NCI-H524 (cell line): ENCODE measurements at places on chromosomes 12 and 14.

GRCh38 chr14:36662543-36663403, 1.1 kb downstream of the PAX9 start:
- peak; percentile 58 for DNase-seq

GRCh38 chr12:97756066-97756666, 293.6 kb downstream of the RMST start:
- no peak for DNase-seq

GRCh38 chr12:29710104-29710503, 73.6 kb downstream of the TMTC1 start:
- peak; percentile 35 for DNase-seq

- DNase-seq, result peak; percentile 63
These were observed 23.5 kb upstream of the C12orf50 start for GRCh38 chr12:88052686-88053085.

- peak; percentile 90 for DNase-seq
These were observed 52.1 kb downstream of the C14orf132 start for GRCh38 chr14:96091149-96091693.

GRCh38 chr12:131094831-131095805, 141.4 kb downstream of the ADGRD1 start:
- DNase-seq, result no peak

DNA sequence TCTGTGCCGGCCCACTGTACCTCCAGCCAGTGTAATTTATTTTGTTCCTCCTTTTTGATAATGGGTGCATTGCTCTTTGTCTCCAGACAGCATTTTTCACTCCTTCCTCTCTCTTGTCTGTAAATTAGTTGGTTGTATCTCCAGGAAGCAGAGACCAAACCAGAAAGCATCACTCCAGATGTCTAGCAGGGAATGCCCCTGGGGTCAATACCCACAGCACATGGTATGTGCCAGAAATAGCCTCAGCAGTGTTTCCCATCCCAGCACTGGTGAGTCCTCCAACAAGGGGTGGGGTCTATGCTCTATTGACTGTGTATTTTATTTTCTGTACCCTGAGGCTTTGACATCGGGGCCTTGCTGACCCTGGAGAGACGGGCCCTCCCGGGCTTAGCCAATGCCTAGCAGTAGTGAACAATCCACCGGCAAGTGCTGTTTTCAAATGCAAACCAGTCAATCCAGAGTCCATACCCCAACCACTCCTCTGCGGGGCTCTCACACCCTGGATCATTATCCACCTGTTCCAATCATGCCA, 50.2 kb upstream of the FZD10 start:
- DNase-seq, result no peak

DNA sequence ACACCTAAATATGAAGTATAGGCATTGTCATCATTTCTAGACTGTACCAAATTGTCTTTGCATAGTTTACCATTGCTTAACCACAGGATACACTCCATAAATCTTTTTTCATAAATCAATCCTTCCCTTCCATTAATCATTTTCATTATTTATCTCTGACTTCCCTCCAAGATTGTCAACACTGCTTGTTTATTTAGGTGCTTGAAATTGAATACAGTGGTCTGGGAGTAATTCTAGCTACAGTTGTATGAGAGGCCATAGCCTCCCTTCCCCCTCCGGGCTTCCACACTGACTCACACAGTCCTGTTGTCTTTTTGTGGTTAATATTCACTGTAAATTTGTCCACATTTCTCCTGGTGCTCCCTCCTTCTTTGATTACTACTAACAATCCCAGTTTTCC, 114.2 kb upstream of the ARID2 start:
- DNase-seq, result no peak

DNA sequence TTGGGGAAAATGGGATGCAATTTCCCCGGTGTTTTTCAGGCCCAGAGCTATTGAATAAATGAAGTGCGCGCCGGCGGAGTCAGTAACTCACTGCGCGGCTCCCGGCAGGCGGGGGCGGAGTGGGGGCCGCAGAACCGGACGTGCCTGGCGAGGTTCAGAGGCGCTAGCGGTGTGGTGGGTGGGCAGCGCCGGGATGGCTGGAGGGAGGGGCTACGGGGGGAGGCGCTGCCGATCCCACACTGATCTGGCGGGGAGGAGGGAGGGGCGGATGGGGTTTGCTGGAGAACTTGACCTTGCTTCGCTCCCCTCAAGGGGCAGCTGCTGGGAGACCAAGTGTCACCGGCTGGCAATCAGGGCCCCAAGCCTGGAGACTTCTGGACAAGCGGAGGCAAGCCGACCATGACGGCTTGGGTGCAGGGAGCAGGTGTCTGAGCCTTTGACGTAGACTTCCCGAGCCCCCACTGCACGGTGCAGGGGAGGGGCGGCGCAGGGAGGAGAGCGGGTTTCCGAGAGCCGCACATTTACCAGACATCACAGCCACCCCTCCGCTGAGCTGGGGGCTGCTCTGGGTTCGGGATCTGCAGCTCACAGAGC, 174.1 kb upstream of the RTL1 start:
- peak; percentile 82 for DNase-seq

DNA sequence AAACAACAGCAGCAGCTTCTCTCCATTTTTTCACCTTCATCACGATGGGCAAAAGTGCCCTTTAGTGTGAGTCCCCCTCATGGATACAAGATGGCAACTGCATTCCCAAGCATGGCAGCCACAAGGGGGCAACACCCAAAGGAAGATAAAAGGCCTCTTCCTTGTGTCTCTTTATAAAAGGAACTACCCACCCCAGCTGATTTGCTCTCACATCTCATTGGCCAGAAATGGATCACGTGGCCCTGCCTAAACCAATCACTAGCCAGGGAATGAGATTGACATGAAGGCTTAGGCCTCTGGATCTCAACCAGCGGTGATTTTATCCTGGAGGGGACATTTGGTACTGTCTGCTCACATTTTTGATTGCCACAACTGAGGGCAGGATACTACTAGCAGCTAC, 21.9 kb upstream of the IFT81 start:
- peak; percentile 98 for DNase-seq

DNA sequence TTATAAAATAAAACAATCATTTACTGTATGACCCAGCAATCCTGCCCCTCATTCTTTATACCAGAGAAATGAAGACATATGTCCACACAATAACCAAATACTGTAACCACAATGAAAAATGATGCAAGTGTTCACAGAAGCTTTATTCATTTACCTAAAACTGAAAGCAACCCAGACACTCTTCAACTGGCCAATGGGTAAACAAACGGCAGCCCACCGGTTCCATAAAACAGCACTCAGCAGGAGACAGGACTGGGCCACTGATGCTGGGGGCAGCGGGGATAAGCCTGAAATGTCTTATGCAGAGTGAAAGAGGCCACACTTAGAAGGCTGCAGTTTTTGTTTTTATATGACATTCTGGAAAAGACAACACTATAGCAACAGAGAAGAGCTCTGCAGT, 15.1 kb downstream of the DDX51 start:
- no peak for DNase-seq

- DNase-seq, result no peak
These were observed 2.4 kb downstream of the EMP1 start for GRCh38 chr12:13198876-13199275.

DNA sequence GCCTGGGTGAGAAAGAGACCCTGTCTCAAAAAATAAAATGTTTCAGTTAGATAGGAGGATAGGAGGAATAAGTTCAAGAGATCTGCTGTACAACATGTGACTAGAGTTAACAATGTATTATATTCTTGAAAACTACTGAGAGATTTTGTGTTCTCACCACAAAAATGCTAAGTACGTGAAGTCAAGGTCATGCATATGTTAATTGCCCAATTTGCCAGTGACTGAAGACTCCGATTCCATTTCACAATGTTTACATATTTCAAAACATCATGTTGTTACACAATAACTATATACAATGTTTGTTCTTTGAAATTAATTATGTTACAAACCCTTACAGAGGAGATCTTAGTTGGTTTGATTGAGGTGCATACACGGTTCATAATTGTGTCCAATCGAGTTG, 52.1 kb downstream of the SLC15A4 start:
- no peak for DNase-seq

GRCh38 chr14:49897965-49898364, 5.1 kb downstream of the ARF6 start:
- no peak for DNase-seq

GRCh38 chr14:32306549-32306948, 22.5 kb upstream of the AKAP6 start:
- DNase-seq, result no peak

- DNase-seq, result no peak
These were observed 161.5 kb downstream of the SEC23A start for GRCh38 chr14:38941488-38941887.

- DNase-seq, result no peak
These were observed 114.5 kb upstream of the NCOR2 start for GRCh38 chr12:124681779-124682391.

- no peak for DNase-seq
These were observed 209.7 kb upstream of the FAR2 start for GRCh38 chr12:28939427-28939826.

DNA sequence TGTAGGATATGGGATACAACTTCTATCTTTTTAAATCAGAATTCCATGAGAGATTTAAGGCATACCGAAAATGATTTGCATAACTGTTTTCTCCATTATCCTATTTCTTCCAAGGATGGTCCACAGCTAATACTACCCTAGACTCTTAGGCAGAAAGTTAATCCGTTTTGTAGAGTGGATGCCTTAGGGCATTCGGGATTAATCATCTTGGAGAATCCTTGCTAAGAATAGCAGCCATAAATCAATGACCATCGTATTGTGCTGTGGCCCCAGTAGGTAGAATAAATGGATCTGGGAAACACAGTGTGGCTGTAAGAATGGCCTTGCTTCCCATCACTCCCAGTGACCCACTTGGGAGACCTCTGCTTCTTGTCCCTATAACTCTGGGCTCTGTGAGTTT, 99.6 kb downstream of the SSPN start:
- peak; percentile 8 for DNase-seq

- DNase-seq, result no peak
These were observed 11.7 kb upstream of the CCDC177 start for GRCh38 chr14:69586404-69586803.

GRCh38 chr14:93976477-93977057, at the start of gene ASB2:
Gene ASB2, minus strand, starts transcription at chr14:93976570. Its CDS starts 12,031 bp downstream, at chr14:93964539.
- DNase-seq, result no peak

- DNase-seq, result peak; percentile 97
These were observed 392.9 kb downstream of the ZFP36L1 start for GRCh38 chr14:68399971-68400370.

- DNase-seq, result no peak
These were observed 144.2 kb upstream of the C14orf180 start for GRCh38 chr14:104435147-104436046.

DNA sequence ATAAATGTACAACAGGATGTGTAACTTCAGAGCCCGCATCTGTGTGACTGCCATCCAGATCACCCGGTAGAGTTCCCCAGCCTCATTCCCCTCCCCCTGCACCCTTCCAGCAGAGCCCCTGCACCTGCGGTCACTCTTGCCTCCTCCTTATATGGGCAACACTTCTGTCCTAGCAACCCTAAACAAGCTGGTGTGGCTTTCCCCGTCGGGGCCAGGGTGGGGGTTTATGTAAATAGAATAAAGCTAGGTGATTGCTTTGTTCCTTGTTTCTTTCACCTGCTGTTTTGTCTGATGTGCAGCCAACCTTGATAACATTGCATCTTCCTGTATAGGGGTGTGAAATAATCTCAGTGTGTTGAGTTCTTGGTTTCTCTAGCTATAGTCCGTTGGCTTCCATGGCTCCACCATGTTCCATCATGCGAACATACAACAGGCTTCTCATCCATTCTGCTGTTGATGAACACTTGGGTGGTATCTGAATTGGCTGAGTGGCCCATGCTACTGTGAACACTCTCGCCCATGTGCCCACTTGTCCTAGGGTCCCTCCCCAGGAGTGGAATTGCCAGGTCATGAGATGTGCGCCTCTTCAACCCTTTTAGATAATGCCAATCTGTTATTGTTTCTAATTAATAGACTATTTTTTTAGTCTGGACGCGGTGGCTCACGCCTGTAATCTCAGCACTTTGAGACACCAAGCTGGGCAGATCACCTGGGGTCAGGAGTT, 102.2 kb downstream of the KIF26A start:
- DNase-seq, result no peak

DNA sequence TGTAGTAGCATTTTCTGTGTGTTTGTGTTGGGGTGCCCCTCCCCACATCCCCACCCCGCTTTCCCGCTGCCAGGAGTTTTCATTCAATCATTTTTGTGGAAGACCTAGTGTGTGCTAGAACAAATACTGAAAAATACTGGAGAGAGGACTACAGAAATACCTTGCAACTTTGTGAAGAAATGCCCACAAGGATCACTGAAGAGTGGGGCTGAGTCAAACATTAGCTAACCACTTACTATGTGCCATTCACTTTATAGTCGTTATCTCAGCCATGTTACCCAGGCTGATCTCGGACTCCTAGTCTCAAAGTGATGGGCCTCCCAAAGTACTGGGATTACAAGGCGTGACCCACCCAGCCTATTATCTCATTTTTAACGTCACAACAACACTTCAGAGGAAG, 559 bp upstream of the LMBR1L start:
- DNase-seq, result no peak

- no peak for DNase-seq
These were observed 200.1 kb upstream of the TMTC1 start for GRCh38 chr12:29983851-29984250.

GRCh38 chr14:53790731-53791500, 165.7 kb downstream of the BMP4 start:
- DNase-seq, result peak; percentile 50

DNA sequence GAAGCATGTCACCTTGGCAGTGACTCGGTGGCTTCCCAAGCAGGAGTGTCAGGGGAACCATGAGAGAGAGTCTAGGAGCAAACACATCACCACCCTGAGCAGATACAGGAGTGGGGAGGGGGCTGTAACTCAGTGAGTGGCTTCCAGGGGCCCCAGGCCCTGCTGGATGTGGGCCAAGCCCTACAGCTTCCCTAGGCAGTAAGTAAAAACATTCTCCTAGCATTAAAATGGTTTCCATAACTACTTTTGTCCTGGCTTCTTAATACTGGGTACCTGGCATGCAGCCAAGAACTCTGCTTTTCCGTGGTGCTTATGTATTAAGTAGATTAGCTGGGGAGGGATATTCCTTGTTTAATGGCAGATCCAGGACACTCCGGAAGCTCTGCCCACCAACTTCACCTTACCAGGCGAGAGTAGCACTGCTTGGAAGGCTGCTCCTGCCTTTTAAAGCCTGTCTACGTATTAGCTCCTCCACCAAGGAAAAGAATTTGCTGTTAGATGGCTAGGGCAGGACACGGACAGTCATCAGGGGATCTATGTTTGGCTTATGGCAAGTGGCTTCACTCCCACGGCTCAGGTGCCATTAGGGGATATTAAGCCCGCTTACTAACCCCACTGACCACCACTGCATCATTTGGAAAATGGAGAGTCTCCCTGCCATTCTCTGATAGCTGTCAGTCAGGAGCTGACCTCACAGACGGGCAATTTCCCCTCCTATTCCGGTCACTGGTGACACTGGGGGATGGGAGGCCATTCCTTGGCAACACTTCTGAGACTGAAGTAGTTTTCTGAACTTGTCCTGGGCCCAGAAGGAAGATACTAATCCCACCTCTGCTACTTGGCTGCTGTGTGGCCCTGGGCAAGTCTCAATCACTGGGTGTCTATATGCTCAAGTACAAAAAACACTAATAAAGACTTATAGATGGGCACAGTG, 22.8 kb downstream of the OTUB2 start:
- DNase-seq, result peak; percentile 98

- no peak for DNase-seq
These were observed 167.3 kb upstream of the TMCC3 start for GRCh38 chr12:94817695-94818075.

GRCh38 chr12:79331870-79332269, 358.9 kb downstream of the PAWR start:
- no peak for DNase-seq
